Activated CD4-positive, alpha-beta T cell treated with anti-CD3 and anti-CD28 coated beads, Interleukin-2, amount 10 ng/mL, durations not matched to agents 24 days and 14 days (primary cell): ENCODE measurements at places on chromosomes 6 and 20. TPM values are rescaled to one million over a fixed set of nuclear protein-coding genes. Genes with fewer than 3 reads are reported as not detected.

Gene ID1
- total RNA-seq: 2.7 and 2.9 TPM in 2 replicates

Gene SLC17A3
- 0.58 and 0.99 TPM in 2 replicates for total RNA-seq

Gene OPRL1
- 0.23 and 0.28 TPM in 2 replicates for total RNA-seq

Gene SLC26A8
- total RNA-seq: not detected in 2 replicates

Gene TSHZ2
- 28.0 and 29.5 TPM in 2 replicates for total RNA-seq

Gene FAM184A
- total RNA-seq: 7.5 and 9.0 TPM in 2 replicates

Gene NRN1
- 4.0 and 4.8 TPM in 2 replicates for total RNA-seq

Gene NKX2-4
- total RNA-seq: not detected in 2 replicates

Gene SMLR1
- not detected in 2 replicates for total RNA-seq

Gene MAP3K5
- 8.7 and 8.8 TPM in 2 replicates for total RNA-seq

Gene SOX12
- total RNA-seq: 11.0 and 11.2 TPM in 2 replicates

- DNase-seq: no peak
Observed at GRCh38 chr6:56220078-56220477, 27.3 kb downstream of the COL21A1 start.

GRCh38 chr6:168171673-168172353 is 92.8 kb upstream of the FRMD1 start:
- DNase-seq: no peak

- DNase-seq: no peak
Observed at GRCh38 chr6:20684474-20684873, 150.2 kb downstream of the CDKAL1 start.

- DNase-seq: no peak
Observed at GRCh38 chr6:22929311-22929985, 360.1 kb downstream of the HDGFL1 start.

DNA sequence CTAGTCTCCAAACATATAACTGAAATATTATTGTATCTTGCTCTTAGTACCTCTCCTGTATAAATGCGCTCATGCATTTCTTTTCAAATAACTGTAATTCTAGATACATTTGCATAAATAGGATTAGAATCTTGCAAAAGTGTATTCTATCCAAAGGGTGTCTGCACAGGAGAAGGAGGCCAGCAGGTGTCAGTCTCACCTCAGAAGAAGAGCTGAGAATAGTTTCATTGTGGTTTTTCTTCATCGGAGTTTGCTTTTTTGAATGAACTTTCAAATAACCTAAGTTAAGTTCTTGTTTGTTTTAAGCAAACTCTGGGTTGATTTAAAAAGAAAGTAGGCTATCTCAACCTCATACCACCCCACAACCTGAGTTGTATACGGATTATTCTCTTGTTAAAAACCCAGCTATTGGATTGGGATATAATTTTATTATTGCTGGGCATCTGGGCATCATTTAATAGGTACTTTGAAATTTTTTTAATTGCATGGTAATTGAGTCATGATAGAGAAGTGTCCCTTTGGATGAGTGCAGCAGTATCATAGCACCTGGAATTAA is 125.0 kb upstream of the MLIP start:
- DNase-seq: no peak

- no peak for DNase-seq
Observed at GRCh38 chr6:108778421-108779186, 69.6 kb upstream of the ARMC2 start.

- DNase-seq: no peak
Observed at GRCh38 chr6:106885679-106886078, 88.8 kb downstream of the CD24 start.

DNA sequence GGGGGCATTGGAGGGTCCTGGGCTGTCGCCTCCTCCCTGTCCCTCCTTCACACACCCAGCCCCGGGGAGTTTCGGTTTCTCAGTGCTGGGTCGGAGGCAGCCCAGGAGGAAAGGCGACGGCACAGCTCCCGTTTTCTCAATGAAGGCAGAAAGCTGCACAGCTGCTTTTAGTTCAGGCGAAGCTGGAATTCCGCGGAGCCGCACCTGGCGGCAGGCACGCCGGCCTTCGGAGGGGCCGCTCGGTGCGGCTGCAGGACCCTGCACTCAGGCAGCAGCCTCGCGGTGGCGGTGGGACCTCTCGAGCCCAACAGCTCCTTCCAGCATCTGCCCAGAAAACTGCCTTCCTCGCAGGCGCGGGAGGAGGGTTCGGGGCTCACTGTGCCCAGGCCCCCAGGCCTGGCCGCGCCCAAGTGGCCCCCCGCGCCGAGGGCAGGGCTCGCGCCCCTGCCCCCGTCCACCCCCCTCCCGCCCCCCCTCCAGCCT is 4.6 kb downstream of the FOXQ1 start:
- peak; percentile 68 for DNase-seq

GRCh38 chr6:5110246-5110645 is 25.1 kb downstream of the PPP1R3G start:
- no peak for DNase-seq

DNA sequence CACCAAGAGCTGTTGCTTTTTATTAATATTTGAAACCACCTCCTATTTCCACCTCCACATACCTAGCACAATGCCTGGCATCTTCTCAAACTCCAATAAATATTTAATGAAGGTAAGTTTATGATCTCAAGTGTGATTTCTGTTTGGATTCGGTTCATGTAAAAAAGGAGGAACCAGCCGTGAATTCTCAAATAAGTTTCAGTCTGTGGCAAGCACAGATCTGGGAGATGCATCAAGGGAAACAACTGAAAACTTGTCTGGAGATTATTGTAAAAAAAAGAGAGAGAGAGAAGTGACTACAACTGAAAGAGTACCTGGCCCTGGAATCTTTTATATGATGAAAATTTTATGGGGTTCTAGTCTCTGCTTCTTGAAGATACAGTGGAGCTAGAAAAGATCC is 52.8 kb upstream of the PNRC1 start:
- no peak for DNase-seq

GRCh38 chr6:134003542-134003951 is 48.9 kb downstream of the SLC2A12 start:
- no peak for DNase-seq

- no peak for DNase-seq
Observed at GRCh38 chr20:19970256-19970765, 46.9 kb upstream of the NAA20 start.

- DNase-seq: no peak
Observed at GRCh38 chr6:1708820-1709219, 99.1 kb downstream of the FOXC1 start.
